Left cardiac atrium (tissue), 4 donors: ENCODE measurements at places on chromosomes 3 and 15. TPM values are rescaled to one million over a fixed set of nuclear protein-coding genes. Genes with fewer than 3 reads are reported as not detected.

DNA sequence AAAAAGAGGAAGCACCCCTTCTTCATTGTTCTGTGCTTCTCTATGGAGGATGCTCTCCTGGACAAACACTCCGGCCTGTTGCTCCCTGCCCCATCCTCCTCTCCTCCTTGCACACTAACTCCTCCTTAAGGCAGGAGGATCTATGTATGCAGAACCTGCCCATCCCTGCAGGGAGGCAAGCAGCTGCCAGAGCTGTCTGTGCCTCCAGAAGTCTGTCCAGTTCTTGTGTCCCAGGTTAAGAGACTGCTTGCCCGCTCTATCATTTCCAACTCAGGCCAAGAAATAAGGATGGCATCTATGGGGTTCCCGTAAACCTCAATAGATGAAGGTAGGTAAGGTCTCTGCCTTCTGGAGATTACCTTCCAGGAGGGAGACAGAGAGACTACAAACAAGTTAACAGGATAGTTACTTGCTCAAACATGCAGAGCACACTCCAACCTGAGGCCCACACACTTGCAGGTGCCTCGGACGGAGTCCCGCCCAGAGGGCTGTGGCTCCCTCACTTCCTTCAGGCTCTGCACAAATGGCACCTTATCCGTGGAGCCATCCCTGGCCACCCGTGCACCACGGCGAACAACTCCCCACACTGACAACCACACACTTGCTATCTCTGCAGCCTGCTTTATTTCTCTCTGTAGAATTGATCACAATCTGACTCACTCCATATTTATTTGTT lies 6.9 kb downstream of the XXYLT1 start:
- no peak for DNase-seq

Gene BLM
- 14.9 TPM for total RNA-seq

- DNase-seq: no peak
Measured at GRCh38 chr15:94352636-94353487, 121.5 kb downstream of the MCTP2 start.

DNA sequence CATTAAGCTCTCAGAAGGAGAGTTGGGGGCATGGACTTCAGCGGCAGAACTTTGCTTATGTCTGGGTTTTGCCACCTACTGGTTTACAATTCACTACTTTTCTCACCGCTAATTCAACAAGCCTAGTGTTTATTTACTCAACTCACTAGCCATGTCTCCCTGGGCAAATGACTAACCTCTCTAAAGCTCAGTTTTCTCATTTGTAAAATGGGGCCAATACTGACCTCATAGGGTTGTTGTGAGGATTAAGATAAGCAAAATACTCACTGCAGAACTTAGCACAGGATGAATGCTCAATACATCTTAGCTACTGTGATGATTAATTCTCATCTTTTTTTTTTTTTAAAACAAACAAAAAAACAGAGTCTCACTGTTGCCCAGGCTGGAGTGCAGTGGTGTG lies 106.3 kb downstream of the CADPS start:
- DNase-seq: no peak

Gene CPNE9
- total RNA-seq: not detected

GRCh38 chr15:36827824-36828223 lies 248.4 kb downstream of the CDIN1 start:
- DNase-seq: no peak

- no peak for DNase-seq
Measured at GRCh38 chr3:721086-721485, 371.7 kb upstream of the CNTN6 start.

DNA sequence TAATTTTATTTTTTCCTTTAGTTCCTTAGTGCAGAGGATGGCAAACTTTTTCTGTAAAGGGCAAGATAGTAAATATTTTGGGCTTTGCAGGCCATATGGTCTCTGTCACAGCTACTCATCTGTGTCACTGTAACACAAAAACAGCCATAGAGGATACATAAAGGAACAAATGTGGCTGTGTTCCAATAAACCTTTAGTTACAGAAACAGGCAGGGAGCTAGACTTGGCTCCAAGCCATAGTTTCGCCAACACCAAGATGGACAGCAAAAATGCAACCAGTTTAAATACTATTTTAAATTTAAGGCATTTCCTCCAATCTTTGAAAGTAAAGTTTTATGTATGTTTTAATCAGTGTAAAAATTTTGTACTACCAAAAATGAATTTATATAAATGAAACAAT lies 753.4 kb downstream of the FHIT start:
- DNase-seq: no peak

DNA sequence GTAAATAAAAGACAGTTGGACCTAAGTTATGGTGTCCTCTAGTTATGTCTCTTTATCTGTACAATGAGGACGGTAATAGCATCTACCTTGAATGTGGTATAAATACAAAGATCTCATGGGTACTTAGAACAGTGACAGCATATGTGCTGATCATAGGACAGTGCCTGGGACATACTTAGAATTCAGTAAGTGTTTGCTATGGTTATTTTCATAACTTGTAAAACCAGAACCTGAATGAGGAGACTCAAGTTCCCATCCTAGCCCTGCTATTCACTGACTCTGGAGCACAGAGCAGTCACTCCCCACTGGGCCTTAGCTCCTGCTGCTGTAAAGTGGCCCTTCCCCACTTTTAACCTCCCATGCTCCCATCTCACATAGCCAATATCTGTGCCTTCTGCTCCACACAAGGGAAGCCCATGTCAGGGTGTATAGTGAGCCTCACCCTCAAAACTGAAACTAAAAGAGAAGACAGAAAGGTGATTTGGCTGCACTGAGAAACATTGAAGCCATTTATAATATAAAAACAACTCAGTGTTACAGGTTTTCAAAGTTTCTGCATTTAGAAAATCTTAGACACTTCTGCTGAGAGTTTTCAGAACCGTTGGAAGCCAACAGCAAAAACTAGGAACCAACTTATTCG lies 225.4 kb upstream of the UBE2E2 start:
- DNase-seq: no peak

GRCh38 chr3:128849911-128850455 lies 29.4 kb upstream of the ACAD9 start:
- DNase-seq: no peak

Gene RLBP1
- total RNA-seq: not detected
